ENCODE measurements at places on chromosomes 3 and 15.

DNA sequence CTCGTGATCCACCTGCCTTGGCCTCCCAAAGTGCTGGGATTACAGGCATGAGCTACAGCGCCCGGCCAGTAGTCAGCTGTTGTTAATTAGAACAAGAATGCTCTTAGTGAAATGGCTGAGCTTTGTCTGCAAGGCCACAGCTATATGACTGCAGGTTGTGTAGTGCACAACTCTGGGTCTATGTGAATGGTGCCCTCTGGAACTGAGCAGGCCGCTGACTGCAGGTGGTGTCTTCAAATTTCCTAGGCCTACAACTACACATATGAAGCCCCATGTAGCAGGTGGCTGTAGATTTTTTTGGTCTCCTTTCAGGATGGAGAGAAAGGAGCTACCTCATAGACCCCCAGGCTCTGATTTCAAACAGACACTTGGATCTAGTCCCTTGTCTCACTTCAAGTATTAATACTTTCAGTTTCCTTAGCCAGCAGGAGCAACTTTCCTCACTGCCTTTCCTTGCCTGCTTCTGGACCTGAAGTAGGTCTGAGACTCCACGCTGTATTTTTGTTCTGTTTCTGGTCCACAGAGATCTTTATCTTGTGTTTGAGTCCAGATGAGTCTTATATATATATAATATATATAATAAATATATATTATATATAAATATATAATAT lies 86.9 kb downstream of the C3orf80 start:
- DNase-seq: no peak

- DNase-seq: peak; percentile 78
These were observed 566 bp downstream of the ETV5 start for GRCh38 chr3:186108106-186108940.

DNA sequence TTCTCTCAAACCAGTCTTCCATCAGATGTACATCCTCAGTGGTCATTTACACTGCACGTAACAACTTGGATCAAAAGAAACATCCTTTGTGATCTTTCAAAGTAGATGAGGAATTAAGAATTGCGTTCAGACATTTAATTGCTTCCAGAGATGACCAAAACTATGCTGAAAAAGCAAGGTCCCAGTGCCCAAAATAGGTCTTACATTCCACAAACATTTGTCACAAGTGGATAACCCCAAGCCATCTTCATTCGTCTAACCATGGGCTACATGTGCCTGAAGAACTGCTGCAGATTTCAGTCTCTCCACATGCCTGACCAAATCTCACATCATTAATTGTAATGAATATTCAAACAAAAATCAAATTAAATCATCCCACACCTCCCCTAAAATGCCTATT lies 273.6 kb downstream of the SHOX2 start:
- no peak for DNase-seq

DNA sequence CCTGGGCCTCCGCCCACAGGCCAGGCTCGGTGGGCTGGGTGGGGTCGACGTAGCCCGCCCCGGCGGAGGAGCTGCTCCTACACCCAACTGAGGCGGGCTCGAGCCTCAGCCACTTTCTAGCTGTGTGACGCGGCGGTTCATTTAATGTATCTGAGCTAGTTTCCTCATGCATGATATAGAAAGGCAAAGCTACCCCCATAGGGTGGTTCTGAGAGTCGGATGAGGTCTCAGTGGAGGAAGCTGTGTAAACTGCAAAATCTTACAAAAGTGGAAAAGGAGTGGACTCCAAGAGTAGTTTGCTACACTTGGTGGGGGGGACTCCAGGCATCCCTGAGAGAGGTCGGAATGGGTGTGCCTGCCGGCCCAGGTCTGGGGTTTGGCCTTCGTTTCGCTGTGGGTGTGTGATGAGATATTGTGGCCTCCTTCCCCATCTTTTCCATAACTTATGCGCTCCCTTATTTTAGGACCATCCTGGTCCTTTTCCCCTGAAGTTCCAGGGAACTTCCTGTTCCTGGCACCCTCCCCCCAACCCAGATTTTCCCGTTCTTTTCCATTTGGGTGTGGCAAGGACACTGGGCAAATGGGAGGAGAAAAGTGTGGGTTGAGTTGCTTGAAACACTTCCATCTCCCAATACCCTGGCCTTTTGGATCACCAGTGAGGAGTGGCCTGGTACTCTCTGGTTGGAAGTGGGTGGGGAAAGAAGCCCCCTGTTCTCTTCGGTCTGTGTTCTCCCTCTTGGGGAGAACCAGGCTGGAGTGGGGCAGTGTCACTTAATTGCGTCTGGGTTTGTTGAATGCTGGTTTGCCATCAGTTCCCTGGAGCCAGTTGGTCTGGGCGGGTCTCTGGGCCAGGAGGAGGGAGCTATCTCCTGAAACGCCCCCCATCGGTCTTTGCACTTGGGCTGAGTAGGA lies 1.1 kb downstream of the PDIA5 start:
- DNase-seq: peak; percentile 69

Data from ELF-1 (cell line).